ENCODE measurements at places on chromosomes 2 and 18.

DNA sequence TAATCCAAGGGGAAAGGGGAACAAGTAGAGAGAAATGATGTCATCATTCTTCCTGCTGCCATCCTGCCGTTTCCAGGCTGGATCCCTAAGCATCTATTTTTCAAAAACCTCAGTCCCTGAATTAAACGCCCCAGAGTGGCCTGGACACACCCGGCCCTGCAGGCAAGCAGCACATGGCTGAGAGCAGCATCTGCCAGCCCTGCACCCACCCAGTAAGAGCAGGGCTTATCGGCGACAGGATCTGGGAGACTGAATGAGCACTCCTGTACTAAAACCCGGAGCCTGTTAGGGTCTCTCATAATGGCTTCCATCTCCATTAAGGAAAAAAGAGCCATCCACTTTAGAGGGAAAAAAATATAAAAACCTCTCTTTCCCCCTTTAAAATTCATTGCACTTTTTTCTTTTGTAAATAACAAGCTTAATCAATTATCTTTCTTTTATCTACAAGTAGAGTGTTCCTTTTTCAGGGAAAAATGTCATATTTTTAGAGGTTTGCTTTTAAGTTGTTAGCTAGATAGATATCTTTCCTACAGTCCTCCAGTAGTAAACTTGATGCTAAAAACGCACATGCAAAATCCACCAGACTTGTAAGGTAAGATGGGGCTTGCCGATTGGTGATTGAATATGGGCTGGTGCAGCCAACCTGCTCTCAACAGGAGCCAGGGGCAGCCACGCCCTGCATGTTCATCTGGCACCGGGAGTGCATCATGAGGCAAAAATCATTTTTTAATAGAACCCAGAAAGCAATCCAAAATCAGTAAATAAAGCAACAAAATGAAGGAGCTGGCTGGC is 457.8 kb downstream of the EIPR1 start:
- no peak for DNase-seq

- DNase-seq: no peak
These were observed 573.1 kb downstream of the TDRD15 start for GRCh38 chr2:21696900-21697299.

DNA sequence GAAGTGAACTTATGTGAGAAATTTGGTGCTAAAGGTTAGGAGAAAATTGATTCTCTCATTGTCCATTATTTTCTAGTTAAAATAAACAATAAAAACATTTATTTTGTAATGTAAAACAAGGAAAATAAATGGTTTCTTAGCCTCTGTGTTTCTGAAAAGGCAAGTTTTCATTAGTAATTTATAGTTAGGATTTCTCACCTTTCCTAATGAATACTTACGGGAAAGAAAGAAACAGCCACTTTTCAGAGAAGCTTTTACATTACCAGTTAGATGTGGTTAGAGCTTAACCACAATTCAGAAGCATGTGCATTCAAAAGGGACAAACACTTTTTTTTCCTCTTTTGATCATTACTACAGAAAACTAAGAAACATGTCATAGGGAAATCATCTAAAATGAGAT is 18.8 kb downstream of the NEMP2 start:
- peak; percentile 14 for DNase-seq

DNA sequence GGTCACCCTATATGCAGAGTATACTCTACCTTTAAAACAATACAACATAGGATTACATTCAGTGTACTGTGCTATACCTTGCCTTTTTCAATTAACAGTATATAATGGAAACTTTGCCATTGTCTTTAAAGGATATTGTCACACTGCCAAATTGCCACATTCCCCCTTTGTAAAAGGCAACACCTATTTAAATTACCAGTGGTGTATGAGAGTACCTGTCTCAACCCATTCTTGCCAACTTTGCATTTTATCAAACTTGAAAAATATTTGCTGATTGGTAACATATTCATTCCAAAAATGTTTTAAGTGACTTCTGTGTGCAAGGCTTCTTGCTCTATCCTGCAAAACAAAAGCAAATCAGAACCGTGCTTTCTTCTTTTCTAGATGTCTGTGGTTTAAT is 92.9 kb downstream of the FMNL2 start:
- DNase-seq: no peak

GRCh38 chr2:238339814-238340213 is 19.5 kb downstream of the TRAF3IP1 start:
- no peak for DNase-seq

- DNase-seq: no peak
These were observed 60.8 kb downstream of the EFEMP1 start for GRCh38 chr2:55862673-55863390.

GRCh38 chr18:42185486-42185885 is 230.5 kb downstream of the PIK3C3 start:
- DNase-seq: no peak

- no peak for DNase-seq
These were observed 2.2 kb upstream of the GAREM1 start for GRCh38 chr18:32472841-32473240.

GRCh38 chr2:63755965-63756364 is 85.7 kb upstream of the UGP2 start:
- DNase-seq: no peak

GRCh38 chr2:57450170-57450569 is 596.4 kb upstream of the VRK2 start:
- DNase-seq: no peak

GRCh38 chr2:30781451-30781850 is 25.8 kb downstream of the CAPN13 start:
- no peak for DNase-seq

DNA sequence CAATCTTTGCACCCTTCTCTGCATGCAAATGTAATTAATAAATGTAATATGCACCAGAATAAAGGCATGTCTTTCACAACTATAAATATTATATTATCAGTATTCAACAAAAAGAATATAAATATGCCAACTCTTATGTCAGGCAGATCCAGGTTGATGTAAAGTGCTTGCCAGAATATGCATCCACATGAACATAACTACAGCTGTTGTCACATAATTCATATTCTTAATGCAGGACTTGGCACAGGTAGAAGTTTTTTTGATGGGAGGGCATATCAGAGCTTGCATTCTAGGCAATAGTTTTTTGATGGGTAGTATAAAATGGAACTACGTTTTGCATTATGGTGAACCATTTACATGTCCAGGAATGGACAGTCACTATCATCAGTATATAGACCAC is 544.3 kb downstream of the ZNF804A start:
- no peak for DNase-seq
